Activated CD4-positive, alpha-beta memory T cell treated with anti-CD3 and anti-CD28 coated beads, Interleukin-2, amount 10 ng/mL, durations not matched to agents 7 days and 5 days (primary cell): ENCODE measurements at places on chromosomes 5 and 9.
A peak's percentile ranks its signal among the peaks of the same experiment; 100 is the strongest.

DNA sequence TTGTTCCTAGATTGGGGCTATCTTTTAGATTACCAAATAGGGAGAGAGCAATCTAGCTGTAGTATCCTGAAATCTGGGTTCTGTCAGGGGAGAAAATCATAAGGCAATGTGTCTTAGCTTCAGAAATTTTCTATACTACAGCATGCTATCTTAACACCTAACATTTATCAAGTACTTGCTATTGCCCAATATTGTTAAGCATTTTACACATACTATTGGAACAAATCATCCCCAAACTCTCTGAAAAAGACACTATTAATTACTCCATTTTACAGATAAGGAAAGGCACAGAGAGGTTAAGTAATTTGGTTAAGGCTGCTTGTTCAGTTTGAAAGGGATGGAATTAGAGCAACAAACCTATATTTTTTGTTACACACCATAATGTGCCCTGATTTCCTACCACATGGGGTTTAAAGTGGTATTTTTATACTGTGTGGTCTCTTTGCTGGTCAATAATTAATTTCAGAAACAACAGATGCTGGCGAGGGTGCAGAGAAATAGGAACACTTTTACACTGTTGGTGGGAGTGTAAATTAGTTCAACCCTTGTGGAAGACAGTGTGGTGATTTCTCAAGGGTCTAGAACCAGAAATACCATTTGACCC lies 57.2 kb upstream of the RIC1 start:
- no peak for DNase-seq

DNA sequence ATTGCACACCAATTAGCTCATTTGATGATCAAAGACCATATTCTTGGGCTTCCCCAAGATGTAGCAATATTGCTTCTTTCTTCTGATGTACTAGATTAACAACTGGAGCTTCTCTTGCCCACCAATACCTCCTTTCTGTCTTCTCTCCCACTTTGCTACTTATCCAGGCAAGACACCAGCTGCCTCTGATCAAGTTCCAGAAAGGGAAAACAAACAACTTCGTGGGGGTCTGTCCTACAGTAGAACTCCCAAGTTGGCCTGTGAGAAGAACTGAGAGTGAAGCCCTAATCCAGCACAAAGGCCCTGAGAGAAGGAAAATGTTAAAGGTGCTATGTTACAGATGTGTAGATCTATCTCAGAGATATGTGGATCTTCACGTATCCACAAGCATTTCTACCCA lies 44.9 kb downstream of the ADAMTS12 start:
- no peak for DNase-seq

DNA sequence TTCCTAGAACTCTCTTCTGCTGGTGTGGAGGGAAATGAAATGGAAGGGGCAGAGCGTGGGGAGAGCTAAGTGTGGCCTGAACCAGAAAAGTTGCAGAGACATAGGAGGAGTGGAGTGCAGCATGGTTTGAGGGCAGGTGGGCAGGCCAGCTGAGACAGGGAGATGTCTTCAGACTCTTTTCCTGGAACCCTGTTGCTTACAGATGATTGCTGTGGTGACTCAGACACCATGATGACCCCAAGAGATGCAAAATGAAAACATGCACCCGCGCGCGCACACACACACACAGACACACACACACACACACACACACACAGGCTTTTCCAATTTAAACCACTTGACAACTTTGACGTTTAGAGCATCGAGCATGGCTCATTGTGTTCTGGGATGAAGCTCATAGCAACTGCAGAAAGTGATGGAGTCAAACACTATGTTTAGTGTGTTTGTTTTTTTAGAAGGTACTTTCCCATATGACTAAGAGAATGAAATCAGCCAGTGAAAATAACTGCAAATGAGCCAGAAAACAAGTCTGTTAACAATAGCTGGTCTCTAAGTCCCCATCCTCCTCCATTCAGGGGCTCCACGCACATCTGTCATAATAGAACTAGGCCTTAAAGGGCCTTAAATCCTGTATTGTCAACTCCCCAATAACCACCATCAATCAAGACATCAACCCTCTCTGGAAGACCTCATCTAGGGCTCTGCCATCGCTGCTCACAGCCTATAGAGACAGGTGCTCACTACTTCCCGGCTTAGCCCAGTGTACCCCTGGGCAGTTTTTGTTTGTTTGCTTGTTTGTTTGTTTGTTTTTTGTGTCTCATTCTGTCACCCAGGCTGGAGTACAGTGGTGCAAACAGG lies 9.6 kb downstream of the TMOD1 start:
- DNase-seq, result peak; percentile 32

- DNase-seq, result no peak
These were observed 114.0 kb downstream of the C9orf50 start for GRCh38 chr9:129506892-129507291.

DNA sequence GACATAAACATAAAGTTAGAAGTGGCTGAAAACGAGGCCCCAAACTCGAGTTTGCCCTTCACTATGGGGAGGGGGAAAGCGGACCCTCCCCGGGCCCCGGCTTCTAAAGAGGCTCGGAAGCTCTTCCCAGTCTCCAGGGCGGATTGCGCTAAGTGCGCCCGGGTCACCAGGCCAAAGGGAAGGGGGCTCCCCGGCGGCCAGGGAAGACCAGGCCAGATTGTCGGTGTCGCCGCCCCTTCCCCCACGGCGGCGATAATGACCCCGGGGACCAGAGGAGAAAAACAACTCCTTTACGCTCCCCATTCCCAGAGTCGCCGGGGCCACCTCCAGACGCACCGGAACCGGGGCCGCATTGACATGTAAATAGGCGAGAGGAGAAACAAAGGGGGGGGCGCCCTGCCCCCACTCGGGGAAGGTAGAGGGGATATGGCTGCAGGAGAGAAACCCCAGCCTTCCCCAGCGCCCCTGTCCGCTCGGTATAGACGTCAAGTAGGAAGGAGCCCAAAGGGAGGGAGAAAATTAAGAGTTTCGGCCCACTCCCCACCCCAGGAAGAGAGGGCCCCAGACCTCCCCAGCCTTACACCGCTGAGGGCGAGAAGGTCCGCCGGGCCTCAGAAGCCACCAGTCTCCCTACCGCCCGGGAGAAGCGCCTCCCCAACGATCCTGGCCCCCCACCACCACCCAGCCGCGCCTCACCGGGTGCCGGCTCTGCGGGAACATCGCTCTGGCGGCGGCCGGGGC lies 1.7 kb downstream of the TLE1 start:
- DNase-seq, result no peak

DNA sequence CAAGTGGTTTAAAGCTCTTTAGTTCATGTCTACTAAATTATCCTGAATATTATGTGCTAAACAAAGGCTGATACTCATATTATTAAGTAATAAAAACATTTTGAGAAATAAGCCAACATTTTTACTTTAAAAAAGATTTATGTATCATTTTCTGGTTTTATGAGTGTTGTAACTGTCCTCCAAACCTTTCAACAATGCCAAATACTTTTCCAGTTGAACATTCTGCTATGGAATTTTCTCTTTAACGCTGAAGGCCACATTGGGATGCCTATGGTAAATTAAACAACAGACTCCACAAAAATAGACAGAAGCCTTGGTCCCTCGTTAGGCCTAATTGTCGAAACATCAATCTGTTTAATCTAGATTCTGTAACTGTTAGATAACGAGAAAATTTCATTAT lies 131.3 kb downstream of the GLIS3 start:
- DNase-seq, result no peak
